ENCODE measurements at places on chromosomes 2 and 18. TPM values are rescaled to one million over a fixed set of nuclear protein-coding genes. Genes with fewer than 3 reads are reported as not detected.

DNA sequence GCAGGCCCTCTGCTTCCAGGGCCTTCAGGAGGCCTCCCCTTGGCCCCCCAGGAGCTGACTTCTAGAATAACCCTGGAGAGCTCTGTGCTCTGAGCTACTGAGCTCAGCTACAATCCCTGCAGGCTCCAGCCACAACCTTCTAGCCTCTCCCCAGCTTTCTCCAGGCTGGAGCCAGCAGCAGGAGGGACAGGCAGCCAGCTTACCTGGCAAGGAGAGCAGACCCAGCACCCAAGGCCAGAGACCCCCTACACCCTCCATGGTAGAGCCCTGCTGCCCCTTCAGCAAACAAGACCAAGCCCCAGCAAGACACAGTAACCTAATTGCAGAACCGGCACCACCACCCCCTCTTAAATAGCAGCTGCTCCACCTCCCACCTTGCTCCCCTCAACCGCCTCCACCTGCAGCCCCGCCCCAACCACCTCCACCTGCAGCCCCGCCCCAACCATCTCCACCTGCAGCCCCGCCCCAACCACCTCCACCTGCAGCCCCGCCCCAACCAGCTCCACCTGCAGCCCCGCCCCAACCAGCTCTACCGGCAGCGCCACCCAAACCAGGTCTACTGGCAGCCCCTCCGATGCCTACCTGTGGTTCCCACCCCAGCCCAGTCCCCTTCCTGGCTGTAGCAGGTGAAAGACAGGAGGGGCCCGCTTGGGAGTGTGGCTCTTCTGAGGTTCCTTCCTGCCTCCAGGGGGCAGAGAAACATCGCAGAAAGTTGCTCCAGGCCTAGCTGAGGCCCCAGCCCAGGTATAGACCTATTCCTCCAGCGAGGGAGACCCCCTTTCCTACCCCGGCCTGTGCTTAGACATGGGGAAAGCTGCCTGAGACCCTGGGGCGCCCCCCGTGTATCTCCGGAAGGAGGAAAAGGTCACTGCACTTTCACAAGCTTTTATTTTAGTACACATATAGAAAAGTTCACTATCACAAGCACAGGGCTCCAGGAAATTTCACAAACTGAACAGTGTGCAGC, at the start of gene ASTL:
Gene ASTL (minus strand): TSS at position 324 of the 967 bp plus-strand sequence. CDS start 66 bp downstream, at position 258.
- peak; percentile 53 for DNase-seq

DNA sequence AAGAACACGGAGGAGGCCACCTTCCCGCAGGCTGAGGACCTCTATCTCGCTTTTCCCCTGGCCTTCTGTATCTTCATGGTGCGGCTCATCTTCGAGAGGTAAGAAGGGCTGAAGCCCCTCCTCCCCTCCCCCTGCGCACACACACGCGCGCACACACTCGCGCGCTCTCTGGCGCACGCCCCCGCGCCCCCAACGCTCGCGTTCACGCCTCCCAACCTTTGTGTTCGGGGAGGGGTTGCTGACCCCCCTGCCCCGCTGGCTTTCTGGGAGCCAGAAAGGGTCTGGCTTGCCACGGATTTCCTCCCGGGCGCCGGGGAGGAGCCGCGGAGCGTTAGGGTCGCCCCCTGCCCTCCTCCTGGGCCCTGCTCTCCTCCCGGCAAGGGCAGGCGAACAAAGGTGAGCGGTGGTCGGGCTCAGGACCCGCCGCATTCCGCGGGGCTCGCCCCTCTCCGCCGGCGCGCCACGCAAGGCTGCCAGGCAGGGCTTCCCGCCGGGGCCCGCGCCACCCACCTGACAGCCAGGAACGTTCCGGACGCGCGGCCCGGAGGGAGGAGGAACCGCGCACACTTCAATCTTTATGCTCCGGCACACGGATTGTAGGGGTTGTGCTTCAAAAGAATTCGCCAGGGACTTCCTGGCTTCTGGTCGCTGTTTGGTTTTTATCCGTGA, 583 bp downstream of the CERS6 start:
- DNase-seq, result peak; percentile 31

Gene DTNB
- 28.9 TPM for total RNA-seq

Gene MYCN
- not detected for total RNA-seq

DNA sequence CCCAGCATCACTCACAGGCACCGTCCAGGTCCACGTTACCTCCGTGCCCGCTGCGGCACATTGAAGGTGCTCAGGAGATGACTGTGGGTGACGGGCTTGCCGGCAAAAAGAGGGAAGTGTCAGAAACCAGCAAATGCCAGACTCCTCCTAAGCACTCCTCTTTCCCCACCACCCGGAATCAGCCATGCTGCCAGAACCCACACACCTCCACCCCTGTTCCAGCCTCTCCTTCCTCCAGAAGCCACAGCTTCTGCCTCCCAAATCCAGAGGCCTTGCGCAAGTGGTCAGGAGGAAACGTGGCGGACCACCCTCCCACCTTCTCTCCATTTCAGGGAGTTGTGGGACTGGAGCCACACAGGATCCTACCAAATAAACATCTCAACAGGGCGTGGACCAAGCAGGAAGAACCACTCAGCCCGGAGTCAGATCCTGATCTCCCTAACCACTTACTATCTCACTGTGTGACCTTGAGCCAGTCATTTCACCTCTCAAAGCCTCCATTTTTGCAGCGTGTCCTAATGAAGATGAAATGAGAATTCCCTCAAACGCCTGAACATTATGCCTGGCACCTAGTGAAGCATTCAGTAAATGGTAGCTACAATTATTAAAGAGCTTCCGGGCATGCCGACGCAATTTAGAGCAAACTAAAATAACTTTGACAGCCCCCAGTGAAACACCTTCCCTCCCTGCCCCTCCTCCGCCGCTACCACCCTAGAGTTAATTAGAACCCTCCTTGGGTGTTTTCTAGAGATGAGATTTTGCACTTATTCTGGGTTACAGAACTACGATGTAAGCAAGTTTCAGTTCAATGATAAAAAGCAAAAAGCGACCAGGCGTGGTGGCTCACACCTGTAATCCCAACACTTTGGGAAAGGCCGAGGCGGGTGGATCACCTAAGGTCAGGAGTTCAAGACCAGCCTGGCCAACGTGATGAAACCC, 32.9 kb downstream of the SMAD7 start:
- DNase-seq, result no peak

DNA sequence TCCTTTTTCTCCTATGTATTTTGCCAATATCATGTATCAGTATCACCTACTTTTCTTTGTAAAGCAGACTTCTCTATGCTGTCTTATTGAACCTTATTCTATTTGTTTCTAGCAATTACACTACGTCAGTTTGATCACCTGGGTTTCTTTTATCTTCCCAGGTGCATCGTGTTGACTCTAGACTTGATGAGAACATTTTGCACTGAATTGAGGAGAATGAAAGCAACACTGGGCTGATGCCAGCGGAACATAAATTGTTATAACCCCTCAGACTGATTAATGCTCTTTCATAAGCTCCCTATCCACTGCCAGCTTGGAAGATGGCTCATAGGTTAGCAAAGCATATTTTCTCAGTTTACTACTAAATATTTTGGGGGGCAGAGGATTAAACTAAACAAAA, 140.6 kb downstream of the EPHA4 start:
- no peak for DNase-seq

- no peak for DNase-seq
Observed at GRCh38 chr18:76678248-76678647, 144.1 kb upstream of the ZNF236 start.

- no peak for DNase-seq
Observed at GRCh38 chr2:197559681-197560080, 43.8 kb downstream of the MOB4 start.

DNA sequence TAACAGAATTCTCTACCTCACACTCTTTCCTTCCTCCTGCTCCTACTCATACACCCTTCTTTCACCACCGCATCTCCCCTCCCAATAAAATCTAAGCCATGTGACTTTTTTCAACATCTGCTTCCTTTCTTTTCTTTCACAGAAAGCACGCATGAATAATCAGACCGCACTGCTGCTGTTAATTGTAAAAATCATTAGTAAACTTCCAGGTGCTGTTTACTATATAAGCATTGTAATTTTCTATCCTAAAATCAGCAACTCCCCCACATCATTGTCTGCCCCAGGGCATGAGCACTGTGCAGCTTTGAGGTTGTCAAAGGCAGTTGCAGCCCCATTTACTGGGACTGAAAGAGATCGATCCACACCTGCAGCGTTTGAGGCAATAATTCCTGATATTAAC, 782.6 kb upstream of the ID2 start:
- DNase-seq, result no peak

DNA sequence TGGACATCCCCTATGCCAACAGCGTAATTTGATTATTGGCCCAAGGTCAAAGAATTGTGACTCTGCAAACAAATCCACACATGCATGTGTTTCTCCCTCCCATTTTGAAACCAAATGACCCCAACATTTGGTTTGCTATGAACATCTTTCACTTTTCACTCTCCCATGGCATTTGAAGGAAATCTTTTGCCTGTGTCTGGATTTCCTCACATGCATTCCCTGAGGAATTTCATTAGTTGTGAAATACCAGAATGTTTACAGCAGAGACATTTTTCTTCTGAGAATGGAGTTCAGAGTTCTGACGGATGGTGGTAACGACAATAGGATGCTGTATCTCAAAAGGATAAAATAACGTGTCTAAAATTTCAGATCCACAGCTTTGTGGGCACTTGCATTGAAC, 60.3 kb upstream of the LMAN1 start:
- no peak for DNase-seq

DNA sequence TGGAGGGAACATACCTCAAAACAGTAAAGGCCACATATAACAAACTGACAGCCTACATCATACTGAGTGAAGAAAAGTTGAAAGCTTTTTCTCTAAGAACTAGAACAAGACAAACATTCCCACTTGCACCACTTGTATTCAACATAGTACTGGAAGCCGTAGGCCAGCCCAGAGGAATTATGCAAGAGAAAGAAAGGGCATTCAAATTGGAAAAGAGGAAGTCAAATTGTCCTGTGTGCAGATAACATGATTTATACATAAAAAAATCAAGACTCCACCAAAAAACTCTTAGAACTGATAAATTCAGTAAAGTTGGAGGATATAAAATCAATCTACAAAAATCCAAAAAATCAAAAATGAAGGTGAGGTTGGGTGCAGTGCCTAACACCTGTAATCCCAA, 8.0 kb upstream of the KDM3A start:
- no peak for DNase-seq

GRCh38 chr18:46291149-46291548, 187.0 kb downstream of the HAUS1 start:
- DNase-seq, result no peak

DNA sequence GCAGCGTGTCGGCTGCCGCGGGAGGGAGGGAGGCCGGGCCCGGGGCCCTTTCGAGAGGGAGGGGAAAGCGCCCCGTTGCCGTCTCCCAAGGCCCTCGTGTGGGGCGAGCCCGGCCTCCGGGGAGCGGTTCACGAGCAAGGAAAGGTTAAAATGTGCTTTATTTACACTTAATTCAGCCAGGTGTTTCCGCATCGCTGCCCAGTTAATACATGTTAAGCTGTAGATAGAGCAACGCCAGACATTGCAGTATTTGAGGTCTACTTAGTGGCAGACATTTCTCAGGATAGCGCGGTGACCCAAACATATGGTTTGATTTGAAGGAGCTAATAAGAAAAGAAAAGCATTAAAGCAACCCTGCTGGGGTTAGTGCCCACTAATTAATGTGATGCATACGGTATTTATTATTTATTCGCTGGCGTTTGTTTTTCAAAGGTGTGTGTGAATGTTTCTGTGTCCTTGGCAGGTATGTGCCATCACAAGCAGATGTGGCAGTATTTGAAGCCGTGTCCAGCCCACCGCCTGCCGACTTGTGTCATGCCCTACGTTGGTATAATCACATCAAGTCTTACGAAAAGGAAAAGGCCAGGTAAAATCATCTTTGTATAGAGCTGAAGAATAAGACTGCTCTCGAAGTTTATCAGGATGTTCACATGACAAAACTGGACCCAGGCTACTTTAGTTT, 571 bp downstream of the EEF1B2 start:
- DNase-seq, result no peak

- DNase-seq, result no peak
Observed at GRCh38 chr2:1605102-1606045, 138.9 kb downstream of the PXDN start.

- DNase-seq, result no peak
Observed at GRCh38 chr18:44904768-44905167, 224.1 kb downstream of the SETBP1 start.

- DNase-seq, result no peak
Observed at GRCh38 chr2:71506222-71507153, 53.1 kb downstream of the DYSF start.

- DNase-seq, result no peak
Observed at GRCh38 chr18:61967252-61967891, 74.6 kb upstream of the RNF152 start.

Gene FEV
- not detected for total RNA-seq

DNA sequence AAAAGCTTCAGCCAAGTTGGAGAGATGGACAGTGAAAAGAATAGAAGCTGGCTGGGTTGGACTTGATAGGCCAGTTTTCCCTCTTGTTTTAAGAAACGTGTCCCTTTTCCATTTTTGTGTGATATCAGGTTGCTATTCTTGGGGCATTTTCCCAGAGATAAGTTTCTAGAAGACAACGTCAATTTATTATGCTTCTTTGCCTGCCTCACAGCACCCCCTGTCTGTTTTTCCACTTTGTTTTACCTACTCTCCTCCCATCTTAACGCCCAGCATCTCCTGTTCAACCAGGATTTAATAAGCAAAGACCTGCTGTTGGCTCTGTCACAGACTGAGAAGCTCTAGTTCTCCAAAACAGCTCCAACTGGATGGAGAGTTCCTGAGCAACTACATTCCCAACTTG, 317.8 kb upstream of the ZNF521 start:
- no peak for DNase-seq

Gene MRO
- total RNA-seq, result not detected

Gene PROKR1
- total RNA-seq, result not detected

All from activated T-helper 1 cell treated with anti-CD3 and anti-CD28 coated beads, Interleukin-12 subunit alpha, Interleukin-12 subunit beta, Interleukin-2, Interleukin-4 antibody, amounts not matched to agents 30 ng/mL and 10 ng/mL and 1 ng/mL, durations not matched to agents 14 hours and 24 hours and 36 hours (primary cell).